ENCODE measurements at places on chromosomes 5 and 9. TPM values are rescaled to one million over a fixed set of nuclear protein-coding genes. Genes with fewer than 3 reads are reported as not detected.
A peak's percentile ranks its signal among the peaks of the same experiment; 100 is the strongest.

The ECM2 gene
- 63.6 TPM for total RNA-seq

The PSAT1 gene
- total RNA-seq, result 1.9 TPM

The CNTNAP3 gene
- 31.8 TPM for total RNA-seq

The C9orf153 gene
- total RNA-seq, result 0.92 TPM

The PCDHGA10 gene
- total RNA-seq, result 14.4 TPM

The SNX24 gene
- total RNA-seq, result 15.6 TPM

The C1QTNF3 gene
- total RNA-seq, result 11.6 TPM

The SLC6A18 gene
- not detected for total RNA-seq

DNA sequence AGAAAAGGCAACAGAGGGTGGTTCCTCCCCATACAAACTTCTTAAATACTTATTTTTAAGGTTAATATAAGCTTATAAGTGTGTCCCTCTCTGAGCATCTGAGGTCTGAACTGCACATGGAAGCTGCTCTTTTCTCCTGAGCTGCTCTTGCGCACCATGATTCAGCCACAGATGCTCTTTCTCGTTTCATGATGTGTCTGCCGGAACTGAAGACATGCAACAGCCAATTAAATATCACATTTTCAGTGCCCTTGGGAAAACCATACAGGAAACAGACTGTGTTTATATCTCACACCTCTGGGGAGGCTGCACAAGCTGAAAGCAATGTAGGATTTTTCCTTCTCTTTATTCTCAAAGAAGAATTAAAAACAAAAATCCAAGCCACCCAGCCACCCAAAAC lies 96.8 kb upstream of the NREP start:
- no peaks in the 10 kb centered on the region for H3K27me3 ChIP-seq
- H3K4me1 ChIP-seq, result peaks cover 11% of the 10 kb centered on the region
- no peaks in the 10 kb centered on the region for H3K36me3 ChIP-seq
- H3K4me3 ChIP-seq, result no peak overlapping the region
- no peak for DNase-seq

GRCh38 chr5:179375236-179375685 lies 30.0 kb upstream of the ADAMTS2 start:
- DNase-seq, result no peak
- no peaks in the 10 kb centered on the region for H3K4me1 ChIP-seq
- no peak overlapping the region for H3K27ac ChIP-seq
- H3K27me3 ChIP-seq, result no peaks in the 10 kb centered on the region
- no peak overlapping the region for H3K4me3 ChIP-seq

- no peaks in the 10 kb centered on the region for H3K27me3 ChIP-seq
- no peaks in the 10 kb centered on the region for H3K36me3 ChIP-seq
- H3K27ac ChIP-seq, result peak overlapping the region; percentile 73
- peaks cover 26% of the 10 kb centered on the region for H3K4me1 ChIP-seq
- DNase-seq, result no peak
Measured at GRCh38 chr5:160174290-160174689, 55.0 kb upstream of the FABP6 start.

DNA sequence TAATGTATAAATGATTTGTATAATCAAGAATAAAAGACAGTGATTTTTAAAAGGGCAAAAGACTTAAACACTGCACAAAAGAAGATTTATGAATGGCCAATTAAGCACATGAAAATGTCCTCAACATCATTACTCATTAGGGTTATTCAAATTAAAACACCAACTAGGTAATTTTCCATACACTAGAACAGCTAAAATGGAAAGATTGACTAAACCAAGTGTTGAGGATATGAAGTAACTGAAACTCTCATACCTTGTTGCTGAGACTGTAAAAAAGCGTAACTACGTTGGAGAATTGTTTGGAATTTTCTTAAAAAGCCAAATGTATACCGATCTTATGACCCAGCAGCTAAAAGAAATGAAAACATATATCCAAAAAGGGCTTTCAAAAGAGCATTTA lies 144.9 kb downstream of the SGCD start:
- H3K36me3 ChIP-seq, result no peaks in the 10 kb centered on the region
- H3K4me1 ChIP-seq, result no peaks in the 10 kb centered on the region
- no peaks in the 10 kb centered on the region for H3K27me3 ChIP-seq
- no peak for DNase-seq
- H3K27ac ChIP-seq, result no peak overlapping the region

DNA sequence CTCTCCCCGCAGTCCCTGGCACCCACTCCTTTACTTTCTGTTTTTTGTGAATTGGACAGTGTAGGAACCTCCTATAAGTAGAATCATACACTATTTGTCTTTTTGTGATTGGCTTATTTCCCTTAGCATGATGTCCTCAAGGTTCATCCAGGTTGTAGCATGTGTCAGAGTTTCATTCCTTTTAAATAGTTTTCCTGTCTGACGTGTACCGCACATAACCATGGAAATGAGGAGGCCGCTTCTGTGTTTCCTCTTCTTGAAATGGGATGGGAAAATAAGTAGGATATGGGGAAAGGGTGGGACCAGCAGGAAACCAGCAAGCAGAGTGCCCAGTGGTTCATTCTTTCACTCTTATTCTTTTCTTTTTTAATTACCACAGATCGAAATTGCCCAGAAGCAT lies 72.6 kb upstream of the ENTREP1 start:
- H3K4me1 ChIP-seq, result peaks cover 6% of the 10 kb centered on the region
- H3K27me3 ChIP-seq, result no peaks in the 10 kb centered on the region
- peaks cover 45% of the 10 kb centered on the region for H3K36me3 ChIP-seq

GRCh38 chr5:1495525-1495897 lies 28.2 kb downstream of the LPCAT1 start:
- H3K27me3 ChIP-seq, result no peaks in the 10 kb centered on the region
- H3K4me3 ChIP-seq, result no peak overlapping the region
- peaks cover 19% of the 10 kb centered on the region for H3K4me1 ChIP-seq
- no peak for DNase-seq
- peaks cover 2% of the 10 kb centered on the region for H3K36me3 ChIP-seq
- no peak overlapping the region for H3K27ac ChIP-seq

- no peaks in the 10 kb centered on the region for H3K4me1 ChIP-seq
- no peak overlapping the region for H3K27ac ChIP-seq
- no peak for DNase-seq
- H3K27me3 ChIP-seq, result no peaks in the 10 kb centered on the region
- H3K36me3 ChIP-seq, result no peaks in the 10 kb centered on the region
- no peak overlapping the region for H3K4me3 ChIP-seq
Measured at GRCh38 chr5:179427676-179428056, 82.4 kb upstream of the ADAMTS2 start.

- H3K36me3 ChIP-seq, result no peaks in the 10 kb centered on the region
- H3K4me3 ChIP-seq, result peak overlapping the region; percentile 92
- no peak for DNase-seq
- no peaks in the 10 kb centered on the region for H3K27me3 ChIP-seq
- peaks cover 25% of the 10 kb centered on the region for H3K4me1 ChIP-seq
Measured at GRCh38 chr5:65625743-65626142, 916 bp downstream of the SHLD3 start.

DNA sequence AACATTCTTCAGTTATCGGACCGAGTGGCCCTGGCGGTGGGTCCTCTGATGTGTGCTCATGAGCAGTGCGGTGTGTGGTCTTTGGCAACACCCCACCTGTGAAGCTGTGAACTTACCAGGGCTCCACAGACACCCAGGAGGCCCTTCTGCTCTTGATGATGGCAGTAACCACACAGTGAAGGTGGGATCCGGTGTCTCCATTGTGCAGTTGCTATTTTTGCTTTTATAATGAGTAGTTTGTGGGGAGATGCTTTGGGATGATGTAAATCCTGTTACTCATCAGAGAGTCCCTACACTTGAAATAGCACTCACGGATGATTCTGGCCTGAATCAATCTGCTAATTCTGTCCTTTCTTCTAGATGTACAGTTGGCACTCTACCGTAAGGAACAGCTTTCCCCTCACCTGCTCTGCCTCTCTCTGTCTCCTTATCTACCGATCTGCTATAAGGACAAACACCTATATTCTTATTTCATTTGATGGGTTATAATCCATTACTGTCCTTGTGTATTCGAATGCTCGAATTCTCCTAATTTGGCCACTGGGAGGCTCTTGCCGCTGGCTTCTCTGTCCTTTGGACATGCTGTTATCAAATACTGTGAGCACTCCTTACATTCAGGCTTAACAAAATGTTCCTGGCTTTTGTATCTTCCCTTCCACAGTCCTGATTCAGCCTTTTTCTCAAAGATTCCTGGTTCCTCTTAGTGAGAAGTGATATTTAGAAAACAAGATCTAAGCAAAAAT lies 20.2 kb downstream of the ATPSCKMT start:
- no peaks in the 10 kb centered on the region for H3K4me1 ChIP-seq
- H3K4me3 ChIP-seq, result no peak overlapping the region
- H3K36me3 ChIP-seq, result no peaks in the 10 kb centered on the region

DNA sequence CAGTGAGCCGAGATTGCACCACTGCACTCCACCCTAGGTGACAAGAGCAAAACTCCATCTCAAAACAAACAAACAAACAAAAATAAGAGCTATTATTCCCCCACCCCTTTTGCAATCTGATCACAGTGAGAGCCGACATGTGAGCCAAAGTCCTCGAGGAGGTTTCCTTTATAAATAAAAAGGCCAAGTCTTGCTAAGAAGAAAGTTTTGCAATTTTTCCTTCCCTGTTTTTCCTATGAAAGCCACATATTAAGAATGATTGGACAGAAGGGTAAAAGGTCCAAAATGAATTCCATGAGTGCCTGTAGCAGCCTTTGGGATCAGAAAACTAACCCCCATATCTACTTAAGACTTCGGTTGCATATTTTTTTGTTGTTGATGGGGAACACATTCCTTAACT lies 179.7 kb downstream of the TSSK1B start:
- H3K4me1 ChIP-seq, result no peaks in the 10 kb centered on the region
- no peaks in the 10 kb centered on the region for H3K36me3 ChIP-seq
- no peak overlapping the region for H3K27ac ChIP-seq
- H3K4me3 ChIP-seq, result no peak overlapping the region

- H3K27me3 ChIP-seq, result no peaks in the 10 kb centered on the region
- H3K4me3 ChIP-seq, result no peak overlapping the region
- H3K4me1 ChIP-seq, result peaks cover 3% of the 10 kb centered on the region
- H3K27ac ChIP-seq, result no peak overlapping the region
- H3K36me3 ChIP-seq, result no peaks in the 10 kb centered on the region
- DNase-seq, result no peak
Measured at GRCh38 chr5:45697201-45697600, 1.0 kb upstream of the HCN1 start.

- peaks cover 5% of the 10 kb centered on the region for H3K4me1 ChIP-seq
- no peaks in the 10 kb centered on the region for H3K27me3 ChIP-seq
Measured at GRCh38 chr9:84169240-84169639, 171.3 kb downstream of the SLC28A3 start.

- no peak overlapping the region for H3K27ac ChIP-seq
- no peaks in the 10 kb centered on the region for H3K36me3 ChIP-seq
- no peak overlapping the region for H3K4me3 ChIP-seq
- H3K4me1 ChIP-seq, result no peaks in the 10 kb centered on the region
- H3K27me3 ChIP-seq, result no peaks in the 10 kb centered on the region
- no peak for DNase-seq
Measured at GRCh38 chr9:100126423-100126822, 27.4 kb downstream of the INVS start.

DNA sequence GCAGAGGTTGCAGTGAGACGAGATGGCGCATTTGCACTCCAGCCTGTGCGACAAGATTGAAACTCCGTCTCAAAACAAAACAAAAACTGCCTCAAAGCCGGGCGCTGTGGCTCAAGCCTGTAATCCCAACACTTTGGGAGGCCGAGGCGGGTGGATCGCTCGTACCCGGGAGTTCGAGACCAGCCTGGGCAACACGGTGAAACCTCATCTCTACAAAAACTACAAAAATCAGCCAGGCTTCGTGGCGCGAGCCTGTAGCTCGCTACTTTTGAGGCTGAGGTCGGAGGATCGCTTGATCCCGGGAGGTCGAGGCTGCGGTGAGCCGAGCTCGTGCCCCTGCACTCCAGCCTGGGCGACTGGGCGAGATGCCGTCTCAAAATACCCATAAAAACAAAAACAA lies 988 bp downstream of the GFM2 start:
- no peaks in the 10 kb centered on the region for H3K27me3 ChIP-seq
- H3K4me3 ChIP-seq, result peak overlapping the region; percentile 88
- no peak for DNase-seq
- H3K27ac ChIP-seq, result no peak overlapping the region

- DNase-seq, result no peak
- no peaks in the 10 kb centered on the region for H3K4me1 ChIP-seq
- no peak overlapping the region for H3K4me3 ChIP-seq
- no peaks in the 10 kb centered on the region for H3K36me3 ChIP-seq
Measured at GRCh38 chr9:114754581-114754980, 51.3 kb downstream of the TNFSF15 start.

DNA sequence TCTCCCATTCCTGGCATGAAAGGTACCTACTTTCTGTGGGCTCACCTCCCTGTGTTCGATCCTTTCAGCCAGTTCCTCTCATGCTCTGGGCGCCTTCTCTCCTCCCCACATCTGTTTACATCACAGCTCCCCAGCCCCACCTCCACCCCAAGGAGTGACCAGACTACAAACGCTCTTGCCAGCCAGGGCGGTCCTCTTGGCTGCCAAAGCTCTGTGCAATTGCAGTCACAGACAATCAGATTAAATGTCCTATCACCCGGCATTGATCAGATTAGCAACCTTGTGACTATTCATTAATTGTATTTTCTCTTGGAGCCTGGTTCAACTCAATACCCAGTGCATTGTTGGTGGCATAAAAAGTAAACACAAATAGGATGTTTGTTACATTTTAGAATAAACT lies 211.2 kb upstream of the TBCA start:
- H3K4me3 ChIP-seq, result no peak overlapping the region
- no peak for DNase-seq
- no peaks in the 10 kb centered on the region for H3K36me3 ChIP-seq
- no peaks in the 10 kb centered on the region for H3K27me3 ChIP-seq
- no peak overlapping the region for H3K27ac ChIP-seq

Measured in thoracic aorta (tissue), 2 donors.